ENCODE measurements at places on chromosomes 2 and 18.

- no peak for DNase-seq
Measured at GRCh38 chr2:213443921-213444320, 159.7 kb downstream of the SPAG16 start.

DNA sequence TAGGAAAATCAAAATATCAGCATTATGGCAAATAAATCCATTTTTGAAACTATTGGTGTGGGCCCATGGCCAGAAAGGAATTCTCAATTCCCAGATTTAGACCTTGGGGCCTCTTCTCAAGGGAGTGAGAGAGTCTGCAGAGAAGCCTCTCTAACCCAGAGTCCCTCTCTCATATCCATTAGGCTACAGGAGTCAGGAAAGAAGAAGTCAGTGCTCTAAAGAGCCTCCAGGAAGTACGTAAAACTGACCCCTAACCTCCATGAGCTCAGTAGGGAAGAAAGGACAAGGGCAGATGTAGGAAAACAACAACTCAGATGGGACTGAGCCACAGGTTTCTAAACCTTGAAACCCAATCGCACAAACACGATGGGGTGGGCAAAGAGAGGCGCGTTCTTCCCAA is 479.9 kb upstream of the TNP1 start:
- no peak for DNase-seq

DNA sequence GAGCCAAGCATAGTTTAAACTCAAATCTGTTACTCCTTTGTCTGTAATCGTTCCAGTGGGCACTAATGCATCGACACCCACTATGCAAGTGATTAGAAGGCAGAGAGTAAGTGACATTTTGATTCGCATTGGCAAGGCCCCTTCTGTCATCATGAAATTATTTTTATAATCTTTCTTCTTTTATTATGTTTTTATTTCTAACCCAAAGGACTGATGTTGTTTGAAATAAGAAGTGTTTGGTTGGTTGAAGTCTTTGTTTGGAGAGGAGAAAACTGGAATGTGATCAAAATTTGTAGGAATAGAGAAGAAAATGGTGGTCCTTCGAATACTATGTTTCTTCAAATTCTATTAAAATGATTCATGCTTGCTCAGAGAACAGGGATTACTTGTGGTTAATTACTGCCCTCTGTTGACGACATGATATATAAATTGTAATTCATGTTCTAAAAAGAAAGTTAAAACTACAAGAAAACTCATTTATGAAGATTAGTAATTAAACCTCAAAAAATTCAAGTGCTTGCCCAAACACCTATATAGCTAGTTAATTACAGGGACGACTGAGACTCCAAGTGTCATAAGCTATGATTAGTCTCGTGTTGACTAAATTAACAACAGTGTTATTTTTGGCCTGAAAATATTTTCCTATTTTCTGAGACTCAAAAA is 26.4 kb upstream of the TFPI start:
- DNase-seq = peak; percentile 17

DNA sequence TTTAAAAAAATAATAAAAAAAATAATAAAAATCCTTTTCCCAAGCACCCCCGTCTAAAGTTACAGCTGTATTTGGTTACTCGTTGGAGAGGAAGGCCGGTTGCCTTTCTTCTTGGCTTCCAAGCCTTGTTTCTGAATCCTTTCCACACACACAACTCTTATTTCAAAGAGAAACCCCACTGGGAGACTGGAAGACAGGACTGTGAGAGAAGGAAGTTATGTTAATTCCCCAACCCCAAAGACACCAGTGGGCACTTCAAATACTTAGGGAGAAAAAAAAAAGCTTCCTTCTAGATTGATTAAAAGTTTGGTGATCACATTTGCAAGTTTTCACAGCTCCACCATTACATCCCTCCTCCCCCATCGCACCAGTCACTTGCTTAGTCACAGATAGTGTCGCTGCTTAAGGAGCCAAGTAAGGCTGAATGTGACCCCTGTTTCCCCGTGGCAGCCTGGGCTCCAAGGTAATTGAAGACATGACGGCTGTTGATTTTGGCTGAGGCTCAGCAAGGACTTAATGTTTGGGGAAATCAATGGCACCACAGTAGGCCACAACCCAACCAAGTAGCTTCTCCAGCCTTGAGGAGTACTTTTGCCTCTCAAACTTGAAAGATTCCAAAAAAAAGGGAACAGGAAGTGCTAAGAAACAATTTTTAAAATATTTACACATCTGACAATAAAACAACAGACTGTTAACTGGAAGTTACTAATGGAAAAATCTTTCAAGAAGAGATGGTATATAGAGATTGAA is 40.8 kb upstream of the FRZB start:
- no peak for DNase-seq

DNA sequence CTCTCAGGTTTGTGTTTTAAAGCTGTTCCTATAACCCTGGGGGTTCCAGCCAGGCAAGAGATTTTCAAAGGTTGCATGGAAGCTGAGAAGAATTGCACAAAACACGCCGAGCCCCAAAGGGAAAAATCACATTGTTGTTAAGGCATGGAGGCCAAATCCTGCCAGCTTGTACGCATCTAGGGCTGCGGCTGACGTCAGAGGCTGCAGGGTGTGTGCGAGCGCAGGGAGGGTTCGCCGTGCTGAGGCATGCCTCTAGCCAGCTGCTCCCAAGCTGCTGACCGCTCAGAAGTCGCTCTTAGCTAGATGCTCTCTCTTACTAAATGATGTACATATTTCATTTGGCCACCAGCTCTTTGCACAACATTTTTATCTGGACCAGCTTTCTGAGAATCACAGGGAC is 191.8 kb downstream of the LPIN1 start:
- no peak for DNase-seq

DNA sequence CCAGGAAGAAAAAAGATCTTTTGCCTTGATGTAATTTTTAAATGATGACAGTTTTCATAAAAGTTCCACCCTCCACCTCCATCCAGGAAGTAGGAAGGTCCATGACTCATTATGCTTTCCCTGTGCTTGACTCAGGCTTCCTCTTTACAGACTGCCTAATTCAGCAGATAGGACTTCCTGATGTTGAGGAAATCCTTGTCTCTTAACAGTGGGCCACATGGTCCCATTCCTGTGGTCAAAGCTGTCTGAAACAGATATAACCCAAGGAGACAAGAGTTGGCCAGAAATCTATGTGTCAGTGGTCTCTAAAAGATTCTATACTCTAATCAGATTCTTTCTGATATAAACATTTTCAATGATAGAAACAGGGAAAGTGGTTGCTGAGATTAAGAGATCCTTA is 119.1 kb downstream of the BAZ2B start:
- no peak for DNase-seq

GRCh38 chr18:77250926-77251729 is 1.5 kb downstream of the GALR1 start:
- peak; percentile 36 for DNase-seq

- no peak for DNase-seq
Measured at GRCh38 chr2:240202586-240202985, 62.1 kb upstream of the OTOS start.

GRCh38 chr2:101516823-101517690 is 42.1 kb upstream of the RFX8 start:
- DNase-seq = no peak

DNA sequence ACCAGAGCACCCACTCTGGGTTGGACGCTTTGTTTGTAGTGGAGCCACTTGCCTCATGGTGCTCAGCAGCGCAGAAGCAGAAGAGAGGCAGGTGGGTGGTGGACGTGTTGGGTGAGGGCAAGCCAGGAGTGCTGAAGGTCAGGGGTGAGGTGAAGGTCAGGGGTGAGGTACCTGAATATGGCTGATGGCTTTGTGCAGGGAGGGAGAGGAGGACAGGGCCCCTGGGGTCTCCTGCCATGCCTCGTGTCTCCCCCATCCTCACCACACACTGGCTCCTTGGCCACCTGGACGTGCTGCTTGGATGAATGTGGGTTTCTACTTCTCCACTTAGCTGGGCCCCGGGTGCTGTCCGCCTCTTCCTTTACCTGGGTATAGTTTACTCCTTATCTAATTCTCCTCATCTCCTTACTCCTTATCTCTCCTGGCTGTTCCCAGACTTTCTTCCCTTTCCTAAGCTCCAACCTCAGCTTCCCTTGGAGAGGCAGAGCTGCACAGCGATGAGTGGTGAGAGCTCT is 68.1 kb downstream of the DYSF start:
- DNase-seq = no peak

GRCh38 chr2:212911011-212911410 is 240.4 kb downstream of the IKZF2 start:
- DNase-seq = no peak

- DNase-seq = no peak
Measured at GRCh38 chr2:101830555-101830954, 133.0 kb downstream of the MAP4K4 start.

GRCh38 chr2:24734741-24735140 is 58.5 kb downstream of the PTRHD1 start:
- no peak for DNase-seq

GRCh38 chr2:178238154-178238521 is 43.8 kb downstream of the OSBPL6 start:
- no peak for DNase-seq

GRCh38 chr2:3007135-3007534 is 370.5 kb downstream of the EIPR1 start:
- DNase-seq = no peak

GRCh38 chr2:240121190-240121589 is 14.9 kb downstream of the COPS9 start:
- DNase-seq = no peak

DNA sequence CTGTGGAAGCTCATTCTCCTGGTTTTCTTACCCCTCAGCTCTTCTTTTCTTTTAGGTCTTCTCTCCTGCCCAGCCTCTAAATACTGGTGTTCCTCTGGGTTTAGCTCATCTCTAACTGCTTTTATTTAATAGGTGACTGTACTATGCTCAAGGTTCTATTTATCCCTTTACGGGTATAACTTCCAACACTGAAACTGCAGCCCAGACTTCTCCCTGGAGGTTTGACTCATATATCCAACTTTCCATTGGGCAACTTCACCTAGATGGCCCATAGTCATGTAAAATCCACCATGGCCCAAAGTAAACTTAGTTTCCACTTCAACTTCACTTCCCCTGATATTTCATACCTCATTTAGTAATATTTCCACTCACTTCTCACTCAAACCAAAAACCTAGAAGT is 273.1 kb downstream of the PLCL1 start:
- no peak for DNase-seq

DNA sequence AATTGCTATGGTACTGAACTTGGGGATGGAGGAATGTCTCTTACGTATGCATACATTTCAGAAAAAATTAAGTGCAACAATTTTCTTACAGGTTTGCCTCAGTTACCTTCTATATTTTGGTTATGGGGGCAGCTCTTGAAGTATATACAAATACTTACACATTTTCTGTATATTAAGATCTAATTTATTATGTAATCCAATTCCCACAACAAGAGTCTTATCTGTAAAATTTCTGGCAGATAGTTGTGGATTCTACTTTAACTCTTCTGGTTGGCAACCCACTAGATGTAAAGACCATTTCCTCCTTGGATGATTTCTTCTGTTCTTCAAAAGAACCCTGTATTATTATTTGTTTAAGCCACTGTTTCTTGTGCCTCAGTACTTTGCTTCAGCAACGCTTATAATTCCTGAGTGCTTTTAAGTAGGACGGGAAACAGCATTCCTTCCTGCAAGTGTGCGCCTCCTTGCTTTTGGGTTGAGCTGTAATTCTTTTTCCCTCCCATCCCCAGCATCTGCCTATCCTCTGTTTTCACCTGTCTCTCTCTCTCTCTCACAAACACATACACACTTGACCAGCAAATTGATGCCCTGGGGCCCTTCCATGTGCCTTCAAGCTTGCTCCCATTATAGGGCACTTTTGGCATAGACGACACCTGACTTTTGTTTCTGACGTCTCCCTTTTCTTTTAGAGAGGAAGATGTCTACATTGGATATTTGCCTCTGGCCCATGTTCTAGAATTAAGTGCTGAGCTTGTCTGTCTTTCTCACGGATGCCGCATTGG is 61.4 kb downstream of the ACSL3 start:
- no peak for DNase-seq

DNA sequence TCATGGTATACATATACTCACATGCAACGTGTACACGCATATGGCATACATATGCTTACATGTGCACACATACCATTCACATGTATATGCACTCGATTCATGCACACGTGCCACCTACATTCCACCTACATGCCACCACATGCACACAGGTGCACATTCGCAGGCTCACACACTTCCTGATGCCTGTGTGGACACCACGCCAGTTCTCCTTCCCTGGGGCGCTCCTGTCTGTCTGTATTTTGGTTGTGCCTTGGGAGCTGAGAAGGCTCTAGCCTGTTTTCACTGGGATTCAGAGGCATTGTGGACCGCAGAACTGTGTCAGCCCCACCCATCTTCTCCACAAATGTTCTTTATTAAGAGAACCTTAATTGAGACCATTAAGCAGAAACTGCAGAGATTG is 96.6 kb upstream of the CTDP1 start:
- no peak for DNase-seq

DNA sequence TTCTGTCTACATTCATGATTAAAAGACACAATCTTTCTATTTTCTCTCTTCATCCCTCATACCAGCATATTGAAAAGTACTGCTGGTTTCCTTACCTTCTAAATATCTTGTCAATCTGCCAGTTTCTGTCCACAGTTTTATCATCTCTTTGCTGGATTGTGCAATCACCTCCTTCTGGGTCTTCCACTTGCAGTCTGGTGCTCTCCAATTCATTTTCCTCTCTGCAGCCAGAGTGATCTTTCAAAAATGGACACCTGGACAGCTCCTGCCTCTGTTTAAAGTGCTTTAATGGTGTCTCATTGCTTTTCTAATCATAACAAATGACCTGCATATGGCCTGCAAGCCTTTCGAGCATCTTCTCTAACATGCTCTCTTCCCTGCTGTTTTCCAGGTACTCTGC is 94.0 kb downstream of the C1QL2 start:
- no peak for DNase-seq

- no peak for DNase-seq
Measured at GRCh38 chr2:118945881-118946280, 3.9 kb downstream of the MARCO start.

DNA sequence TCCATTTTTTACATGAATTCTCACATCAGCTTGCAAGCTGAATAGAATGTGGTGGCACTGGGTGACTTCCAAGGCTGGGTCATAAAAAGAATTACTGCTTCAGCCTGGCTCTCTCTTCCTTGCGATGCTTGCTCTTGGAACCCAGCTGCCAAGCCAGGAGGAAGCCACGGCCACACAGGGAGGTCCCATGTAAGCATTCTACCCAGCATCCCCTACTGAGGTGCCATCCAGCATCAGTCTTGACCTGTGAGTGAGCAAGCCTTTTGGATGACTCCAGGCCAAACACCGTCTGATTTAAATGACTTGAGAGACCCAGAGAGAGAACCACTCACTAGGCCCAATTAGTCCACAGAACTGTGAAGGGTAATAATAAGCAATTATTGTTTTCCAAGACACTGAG is 750.3 kb upstream of the RAB6C start:
- no peak for DNase-seq

DNA sequence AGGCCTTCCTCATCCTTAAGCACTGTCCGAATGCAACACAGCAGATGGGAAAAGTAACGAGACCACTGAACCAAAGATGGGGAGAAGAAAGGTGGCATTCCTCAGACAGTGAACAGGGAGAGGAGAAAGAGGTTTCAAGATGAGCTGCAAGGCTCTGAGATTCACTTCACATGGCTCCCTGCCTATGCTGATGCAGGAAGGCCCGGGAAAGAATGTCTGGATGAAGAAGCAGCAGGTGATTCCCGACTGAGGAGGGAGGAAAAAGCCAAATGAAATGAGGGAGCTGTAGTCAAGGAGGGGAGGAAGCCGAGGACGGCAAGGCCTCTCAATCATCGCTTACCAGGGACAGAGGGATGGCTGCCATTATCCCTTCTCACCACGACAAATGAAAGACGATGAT is 98.5 kb upstream of the BOD1L2 start:
- DNase-seq = no peak

Measured in GM20000 (cell line).